ENCODE measurements at places on chromosomes 3 and 15.

DNA sequence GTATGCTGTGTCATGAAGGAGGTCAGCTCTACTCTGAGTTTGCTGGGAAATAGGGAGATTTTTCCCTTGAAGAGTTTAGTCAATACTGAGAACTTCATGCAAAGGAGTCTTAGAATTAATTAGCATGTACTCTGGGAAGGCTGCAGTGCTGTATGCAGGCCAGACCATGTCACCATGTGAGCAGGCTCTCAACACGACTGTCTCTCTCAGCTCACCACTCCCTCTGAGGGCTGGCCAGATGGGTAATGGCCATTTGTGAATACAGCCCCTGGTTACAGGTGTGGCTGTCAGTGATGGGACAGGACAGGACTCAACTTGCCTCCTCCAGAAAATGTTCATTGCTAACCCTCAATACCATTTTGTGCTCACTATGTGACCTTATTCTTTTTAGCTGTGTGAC is 5.1 kb upstream of the CERS3 start:
- no peak for DNase-seq

DNA sequence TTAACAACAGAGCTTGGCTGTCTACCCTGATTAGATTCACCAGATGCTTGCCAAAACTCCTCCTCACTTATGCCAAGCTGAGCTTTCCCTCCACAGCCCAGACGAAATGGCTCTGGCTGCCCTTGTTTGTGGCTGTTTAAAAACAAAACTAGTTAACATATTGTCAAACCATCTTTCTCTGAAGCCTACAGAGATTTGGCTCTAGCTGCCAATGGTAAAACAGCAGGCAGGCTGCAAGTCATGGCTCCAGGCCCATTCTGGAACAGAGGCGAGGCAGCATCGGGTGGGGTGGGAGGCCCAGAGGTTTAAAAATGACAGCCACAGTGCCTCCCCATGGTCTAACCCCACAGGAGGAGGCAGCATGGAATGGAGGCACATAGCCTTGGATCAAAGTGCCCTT is 75.9 kb downstream of the SCN5A start:
- no peak for DNase-seq

- no peak for DNase-seq
Observed at GRCh38 chr3:127070776-127071175, 87.9 kb downstream of the PLXNA1 start.

DNA sequence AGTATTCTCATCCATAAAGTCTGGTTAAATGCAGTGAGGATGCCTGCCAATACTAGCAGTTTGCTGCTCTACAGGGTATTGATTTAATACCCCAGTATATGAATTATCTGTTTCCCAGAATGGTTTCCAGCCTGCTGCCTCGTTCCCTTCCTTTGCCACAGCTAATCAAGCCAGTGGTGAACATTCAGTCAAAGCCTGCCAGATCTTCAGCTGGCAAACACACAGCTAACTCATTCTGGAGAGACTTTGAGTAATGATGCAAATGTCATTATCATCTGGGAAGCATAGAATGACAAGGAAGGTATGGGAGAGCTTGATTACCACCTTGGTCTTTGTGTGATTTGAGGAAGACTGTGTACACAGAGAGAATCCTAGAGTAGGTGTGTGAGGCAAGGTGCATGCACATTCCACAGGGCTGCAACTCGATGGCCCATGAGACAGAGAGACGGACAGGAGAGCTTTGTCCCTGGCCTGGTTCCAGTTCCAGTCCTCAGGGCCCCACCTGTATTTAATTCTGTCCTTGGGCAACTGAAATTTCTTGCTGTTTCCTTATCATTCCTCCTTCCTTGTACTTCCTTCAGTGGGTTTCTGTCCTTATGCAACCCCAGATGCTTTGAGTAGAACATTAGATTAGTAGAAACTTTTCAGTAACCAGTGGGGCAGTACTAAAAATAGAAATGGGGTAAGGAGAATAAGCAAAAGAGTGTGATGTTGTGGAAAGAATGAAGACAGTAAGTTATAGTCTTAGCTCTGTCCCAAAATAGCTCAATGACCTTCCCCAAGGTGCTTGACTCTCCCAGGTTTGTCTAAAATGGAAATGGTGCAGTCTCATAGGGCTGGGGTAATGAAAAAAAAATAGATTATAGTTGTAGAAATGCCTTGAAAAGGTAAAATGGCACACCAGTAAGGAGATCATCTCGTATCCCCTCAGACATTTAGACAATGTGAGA is 72.5 kb downstream of the MITF start:
- DNase-seq = no peak

DNA sequence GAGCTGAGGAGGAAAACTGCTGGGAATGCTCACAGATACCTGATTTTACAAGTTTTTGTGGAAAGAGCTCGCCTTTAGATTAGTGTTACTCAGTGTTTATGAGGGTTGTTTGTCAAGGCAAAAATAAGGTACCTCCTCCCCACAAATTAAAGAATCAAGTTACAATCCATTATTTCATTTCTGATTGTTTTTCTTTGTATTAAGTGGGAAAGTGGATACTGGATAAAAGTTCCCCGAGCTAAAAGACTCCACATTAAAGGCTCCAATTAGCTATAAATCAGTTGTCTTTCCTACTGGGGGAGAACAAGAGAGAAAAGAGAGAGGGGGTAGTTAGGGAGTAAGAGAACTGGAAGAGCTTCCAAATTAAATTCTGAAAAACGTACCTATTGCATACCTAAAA is 1.9 kb downstream of the ALDH1A2 start:
- DNase-seq = no peak

DNA sequence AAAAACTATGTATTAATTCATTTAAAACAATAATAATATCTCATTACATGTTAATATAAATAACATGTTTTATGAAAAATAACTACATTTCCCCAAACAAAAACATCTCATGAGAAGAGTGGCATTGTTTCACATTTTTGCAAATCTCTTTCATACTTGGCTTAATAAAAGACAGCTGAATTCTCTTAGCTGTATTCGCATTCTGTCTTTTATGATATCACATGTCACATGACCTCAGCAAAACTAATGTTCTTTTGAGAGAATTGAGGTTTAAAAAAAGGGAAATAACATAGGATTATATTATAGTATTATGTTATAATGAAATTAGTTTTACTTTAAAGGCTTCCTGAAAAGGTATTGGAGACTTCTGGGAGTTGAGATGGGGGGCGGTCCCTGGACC is 48.4 kb upstream of the SPPL2A start:
- no peak for DNase-seq

- DNase-seq = no peak
Observed at GRCh38 chr3:135451037-135451785, 514.3 kb upstream of the PPP2R3A start.

DNA sequence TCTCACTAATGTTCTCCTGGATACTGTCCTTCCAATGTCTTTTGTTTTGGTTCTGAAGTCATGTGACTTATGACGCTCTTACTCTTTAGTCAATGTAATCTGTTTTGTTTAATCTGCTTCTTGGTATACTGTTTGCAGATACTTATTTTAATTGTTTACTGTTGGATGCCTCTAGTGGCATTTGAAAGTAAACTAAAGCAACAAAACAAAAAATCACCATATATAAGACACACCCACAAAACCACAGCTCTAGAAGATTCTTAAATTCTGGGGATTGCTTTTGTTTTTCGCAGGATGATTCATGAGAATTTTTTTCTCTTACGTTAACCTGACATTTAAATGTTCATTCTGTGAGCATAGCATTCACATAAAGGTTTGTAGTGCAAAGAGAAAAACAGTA is 16.8 kb downstream of the SLC25A26 start:
- no peak for DNase-seq

DNA sequence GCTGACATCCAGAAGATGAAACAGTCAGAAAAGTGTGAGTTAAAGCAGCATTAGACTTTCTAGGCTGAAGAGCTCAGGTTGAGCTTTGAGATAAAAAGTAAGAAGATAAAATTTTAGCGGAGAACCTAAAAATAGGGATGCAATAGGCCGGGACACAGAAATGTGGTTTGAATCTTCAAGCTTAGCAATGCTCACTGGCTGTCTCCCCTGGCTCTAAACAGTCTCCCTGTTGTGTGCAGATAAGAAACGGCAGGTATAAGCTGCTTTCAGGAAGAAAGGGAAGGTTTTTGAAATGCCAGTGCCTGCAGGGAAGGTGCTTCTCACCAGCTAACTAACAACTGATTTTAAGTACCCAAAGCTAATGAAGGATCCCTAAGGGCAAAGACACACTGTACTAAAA is 718.7 kb upstream of the SGO1 start:
- no peak for DNase-seq

DNA sequence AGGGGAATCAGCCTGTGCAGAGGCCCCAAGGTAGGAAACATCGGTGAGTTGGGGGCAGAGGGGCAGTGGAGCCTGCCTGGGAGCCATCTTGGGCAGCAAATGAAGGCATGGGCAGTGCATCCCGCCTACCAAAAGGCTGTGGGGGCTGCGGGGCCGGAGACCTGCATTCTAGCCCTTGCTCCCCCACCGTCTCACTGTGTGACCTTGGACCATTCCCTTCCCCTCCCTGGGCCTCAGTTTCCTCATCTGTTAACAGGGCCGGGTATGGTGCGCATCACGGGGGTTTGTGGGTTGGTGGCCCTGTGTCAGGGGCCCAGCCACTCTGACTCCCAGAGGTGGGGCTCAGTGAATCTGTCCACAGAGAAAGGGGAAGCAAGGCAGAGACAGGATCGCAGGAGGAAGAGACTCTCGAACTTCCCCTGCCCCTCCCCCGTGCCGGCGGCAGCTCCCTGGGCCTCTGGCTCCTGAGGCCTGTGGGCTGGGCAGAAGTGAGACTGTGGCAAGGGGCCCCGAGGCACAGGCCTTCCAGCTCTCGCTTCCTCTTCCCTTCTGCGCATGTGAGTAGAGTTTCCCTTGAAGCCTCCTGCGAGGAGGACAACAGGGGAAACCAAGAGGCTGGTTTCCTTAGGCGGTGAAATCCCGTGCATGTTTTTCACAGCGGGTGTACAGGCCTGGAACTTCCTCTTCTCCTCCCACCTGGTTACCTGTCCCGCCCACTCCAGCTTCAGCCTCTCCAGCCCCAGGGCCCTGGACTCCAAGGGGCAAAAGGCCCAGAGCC is 42.9 kb downstream of the IDH2 start:
- DNase-seq = peak; percentile 74

DNA sequence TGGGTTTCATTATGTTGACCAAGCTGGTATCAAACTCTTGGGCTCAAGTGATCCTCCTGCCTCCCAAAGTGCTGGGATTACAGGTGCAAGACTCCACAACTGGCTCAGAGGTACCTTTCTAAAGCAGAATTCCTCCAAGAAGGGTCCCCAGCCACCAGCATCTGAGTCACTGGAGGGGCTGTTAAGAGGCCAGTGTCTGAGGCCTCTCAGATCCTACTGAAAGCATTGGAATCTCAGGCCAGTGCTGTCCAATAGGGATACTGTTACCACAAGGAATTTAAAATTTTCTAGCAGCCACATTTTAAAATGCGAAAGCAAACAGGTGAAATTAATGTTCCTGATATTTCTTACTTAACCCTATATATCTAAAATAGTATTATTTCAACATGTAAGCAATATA is 1.3 kb downstream of the CAV3 start:
- no peak for DNase-seq

DNA sequence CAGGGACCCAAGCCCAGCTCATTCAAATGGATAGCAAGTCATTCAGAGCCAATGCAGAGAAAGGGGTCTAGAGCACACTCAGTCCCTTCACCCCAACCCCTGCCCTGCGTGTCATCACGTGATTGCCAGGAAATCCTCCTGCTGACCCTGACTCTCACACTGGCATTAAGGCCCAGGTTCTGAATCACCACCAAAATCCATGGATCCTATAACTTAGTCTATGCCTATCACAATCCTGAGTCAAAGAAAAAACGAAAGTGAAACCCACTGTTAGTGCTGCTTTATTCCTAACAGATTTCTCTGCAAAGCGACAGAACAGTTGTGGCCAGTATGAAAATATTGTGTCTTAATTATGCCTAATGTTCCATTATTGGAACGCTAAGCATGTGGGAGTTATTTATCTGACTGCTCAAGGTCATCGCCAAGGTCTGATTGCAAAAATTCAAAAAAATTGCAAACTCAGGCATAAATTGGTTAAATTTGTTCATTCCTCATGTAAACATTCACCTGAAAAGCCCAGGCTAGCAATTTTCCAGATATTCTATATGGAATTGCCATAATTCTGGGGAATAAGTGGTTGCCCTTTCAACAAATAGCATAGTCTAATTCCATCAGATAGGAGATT is 108.7 kb upstream of the EIF1B start:
- no peak for DNase-seq

GRCh38 chr3:71185733-71186455 is 397.6 kb downstream of the FOXP1 start:
- DNase-seq = peak; percentile 31

- no peak for DNase-seq
Observed at GRCh38 chr15:78363381-78363734, 23.2 kb downstream of the CRABP1 start.

DNA sequence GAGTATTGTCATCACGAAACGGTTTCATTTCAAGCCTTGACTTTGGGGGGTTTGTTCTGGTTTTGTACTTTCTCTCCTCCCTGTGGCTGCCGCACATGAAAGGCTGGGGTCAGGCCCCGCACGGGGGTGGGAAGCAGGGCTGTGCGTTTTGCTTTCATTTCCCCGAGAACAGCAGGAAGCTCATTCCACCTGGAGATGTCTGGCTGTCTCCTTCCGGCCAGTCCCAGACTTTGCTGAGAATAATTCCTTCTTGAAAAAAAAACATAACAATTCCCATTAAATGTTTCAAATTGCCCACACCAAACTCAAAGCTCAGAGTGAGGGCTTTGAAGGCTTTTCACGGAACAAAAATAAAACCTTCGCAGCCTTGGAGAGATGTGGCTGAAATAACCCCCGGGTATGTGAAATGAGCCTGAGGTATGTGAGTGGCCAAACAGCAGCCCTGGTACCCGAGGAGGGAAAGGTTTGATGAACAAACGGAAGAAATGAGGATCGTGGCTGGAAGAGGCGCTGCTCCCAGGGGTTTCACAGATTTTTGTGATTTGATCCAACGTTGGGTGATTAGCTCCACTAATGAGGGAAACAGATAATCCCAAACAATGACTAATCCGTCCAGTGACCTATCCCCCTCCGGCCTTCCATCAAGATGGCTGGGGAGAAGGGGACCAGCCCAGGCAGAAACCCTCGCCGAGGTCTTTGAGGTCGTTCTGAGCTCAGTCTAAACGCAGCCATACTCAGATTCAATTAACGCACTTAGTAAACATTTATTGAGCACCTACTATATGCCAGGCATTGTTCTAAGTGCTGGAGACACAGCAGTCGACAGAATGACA is 126.9 kb upstream of the MEF2A start:
- no peak for DNase-seq

GRCh38 chr3:129560911-129561594 is 18.1 kb downstream of the H1-8 start:
- DNase-seq = no peak

GRCh38 chr3:197522881-197523441 is 32.8 kb downstream of the BDH1 start:
- DNase-seq = no peak

DNA sequence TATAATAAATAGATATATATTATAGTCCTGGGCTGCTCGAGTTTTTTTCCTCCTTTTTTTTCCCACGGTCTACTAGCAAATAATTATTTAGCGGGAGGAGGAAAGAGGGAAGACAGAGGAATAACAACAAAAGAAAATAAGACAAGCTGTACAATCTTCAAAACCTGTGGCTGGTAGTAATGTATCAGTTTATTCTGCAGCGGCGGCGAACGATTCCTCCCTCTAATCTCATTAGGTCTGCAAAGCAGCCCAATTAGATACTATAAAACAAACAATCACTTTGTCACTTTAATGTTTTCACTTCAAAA is 390 bp upstream of the TLE3 start:
- no peak for DNase-seq

GRCh38 chr15:60960517-60960916 is 268.6 kb downstream of the RORA start:
- no peak for DNase-seq
